Activated naive CD8-positive, alpha-beta T cell treated with anti-CD3 and anti-CD28 coated beads, Interleukin-2, amount 10 ng/mL, durations not matched to agents 7 days and 5 days (primary cell): ENCODE measurements at places on chromosomes 1 and 21. TPM values are rescaled to one million over a fixed set of nuclear protein-coding genes. Genes with fewer than 3 reads are reported as not detected.
A peak's percentile ranks its signal among the peaks of the same experiment; 100 is the strongest.

The KCNE2 gene
- total RNA-seq: not detected

The B3GALT2 gene
- total RNA-seq: 7.1 TPM

The GUCA2B gene
- total RNA-seq: not detected

The CLDN17 gene
- total RNA-seq: not detected

The ASCL5 gene
- not detected for total RNA-seq

The GUCA2A gene
- total RNA-seq: not detected

DNA sequence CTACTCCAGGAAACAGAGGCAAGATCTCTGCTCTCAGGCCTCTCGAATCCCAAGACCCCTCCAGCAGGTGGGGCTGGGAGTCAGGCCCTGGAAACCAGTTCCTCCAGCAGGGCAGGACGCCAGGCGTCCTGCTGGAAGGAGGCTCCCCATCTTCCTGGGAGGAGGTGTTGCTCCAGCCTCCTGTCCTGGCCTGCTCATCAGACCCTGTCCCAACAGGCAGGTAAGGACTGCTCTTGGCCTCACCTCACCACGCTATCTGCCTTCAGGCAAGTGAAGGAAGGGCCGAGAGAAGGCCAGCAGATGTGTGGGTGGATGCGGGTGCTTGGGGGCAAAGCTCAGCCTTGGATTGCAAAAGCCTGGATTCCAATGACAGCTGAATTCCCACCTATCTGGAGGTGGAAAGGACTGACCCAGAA is 82.9 kb downstream of the SSBP3 start:
- no peak overlapping the region for H3K27ac ChIP-seq
- no peaks in the 10 kb centered on the region for H3K27me3 ChIP-seq
- H3K36me3 ChIP-seq: peaks cover 9% of the 10 kb centered on the region
- DNase-seq: no peak
- no peak overlapping the region for H3K4me3 ChIP-seq
- H3K4me1 ChIP-seq: peaks cover 18% of the 10 kb centered on the region

GRCh38 chr1:236033336-236033735 is 31.6 kb downstream of the NID1 start:
- no peaks in the 10 kb centered on the region for H3K4me1 ChIP-seq
- H3K27ac ChIP-seq: no peak overlapping the region
- no peak for DNase-seq
- H3K36me3 ChIP-seq: no peaks in the 10 kb centered on the region
- no peaks in the 10 kb centered on the region for H3K27me3 ChIP-seq
- H3K4me3 ChIP-seq: no peak overlapping the region

DNA sequence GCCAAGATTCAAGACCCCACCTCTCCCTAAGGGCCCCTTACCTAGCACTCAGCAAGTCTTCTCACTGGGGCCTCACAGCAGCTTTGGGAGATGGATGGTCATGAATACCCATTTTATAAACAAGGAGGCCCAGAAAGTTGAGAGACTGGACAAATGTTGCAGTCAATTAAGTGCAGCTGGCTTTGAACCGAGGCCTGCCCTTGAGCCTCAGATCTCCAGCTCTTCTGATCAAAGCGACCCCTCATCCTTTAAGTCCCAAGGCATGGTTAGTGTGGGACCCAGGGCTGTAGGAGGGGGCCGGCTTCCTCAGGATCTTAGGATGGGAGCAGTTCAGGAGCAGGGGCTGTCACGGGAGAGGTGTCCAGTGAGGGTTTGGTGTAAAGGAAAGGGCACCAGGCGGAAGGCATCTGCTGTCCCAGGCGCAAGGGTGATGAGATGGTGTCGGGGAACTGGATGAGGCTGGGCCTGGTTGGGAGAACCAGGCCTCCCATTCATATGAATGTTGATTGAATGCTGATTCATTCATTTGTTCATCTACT is 5.1 kb upstream of the MTFR1L start:
- no peak overlapping the region for H3K27ac ChIP-seq
- peak; percentile 9 for DNase-seq
- H3K4me3 ChIP-seq: no peak overlapping the region
- H3K4me1 ChIP-seq: peaks cover 18% of the 10 kb centered on the region

DNA sequence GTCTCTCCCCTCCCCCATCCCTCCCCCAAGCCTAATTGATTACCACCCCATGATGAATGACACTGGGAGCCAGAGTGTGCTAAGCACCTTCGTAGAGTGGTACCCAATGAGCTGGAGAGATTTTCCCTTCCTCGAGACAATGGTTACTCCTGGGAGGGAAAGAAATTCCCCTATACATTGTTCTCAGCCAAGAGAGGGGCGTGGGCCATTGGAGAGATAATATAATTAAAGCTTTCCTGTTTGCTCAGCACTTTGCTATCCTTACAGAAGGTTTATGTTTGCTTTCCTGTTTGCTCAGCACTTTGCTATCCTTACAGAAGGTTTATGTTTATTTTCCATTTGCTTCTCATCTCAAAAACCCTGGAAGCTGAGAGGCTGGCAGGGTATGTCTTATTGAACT is 126.1 kb upstream of the KLHDC7A start:
- no peak overlapping the region for H3K27ac ChIP-seq
- H3K4me3 ChIP-seq: no peak overlapping the region
- DNase-seq: no peak
- H3K27me3 ChIP-seq: peaks cover 15% of the 10 kb centered on the region
- no peaks in the 10 kb centered on the region for H3K4me1 ChIP-seq
- H3K36me3 ChIP-seq: no peaks in the 10 kb centered on the region

- no peaks in the 10 kb centered on the region for H3K36me3 ChIP-seq
- no peak overlapping the region for H3K4me3 ChIP-seq
- no peaks in the 10 kb centered on the region for H3K27me3 ChIP-seq
- no peaks in the 10 kb centered on the region for H3K4me1 ChIP-seq
- H3K27ac ChIP-seq: no peak overlapping the region
- no peak for DNase-seq
Measured at GRCh38 chr1:237574536-237574935, 316.2 kb downstream of the ZP4 start.

- H3K27ac ChIP-seq: no peak overlapping the region
- DNase-seq: no peak
- no peaks in the 10 kb centered on the region for H3K36me3 ChIP-seq
- peaks cover 10% of the 10 kb centered on the region for H3K4me1 ChIP-seq
- H3K27me3 ChIP-seq: peaks cover 5% of the 10 kb centered on the region
- no peak overlapping the region for H3K4me3 ChIP-seq
Measured at GRCh38 chr1:92447033-92447681, 39.6 kb downstream of the GFI1 start.

GRCh38 chr1:160640359-160641123 is 6.3 kb downstream of the SLAMF1 start:
- peaks cover 45% of the 10 kb centered on the region for H3K36me3 ChIP-seq
- H3K4me1 ChIP-seq: peaks cover 80% of the 10 kb centered on the region
- no peak for DNase-seq
- H3K4me3 ChIP-seq: peak overlapping the region; percentile 96

- no peak overlapping the region for H3K4me3 ChIP-seq
- no peaks in the 10 kb centered on the region for H3K4me1 ChIP-seq
- peaks cover 4% of the 10 kb centered on the region for H3K36me3 ChIP-seq
- no peaks in the 10 kb centered on the region for H3K27me3 ChIP-seq
Measured at GRCh38 chr1:219228058-219228419, 54.4 kb downstream of the LYPLAL1 start.

DNA sequence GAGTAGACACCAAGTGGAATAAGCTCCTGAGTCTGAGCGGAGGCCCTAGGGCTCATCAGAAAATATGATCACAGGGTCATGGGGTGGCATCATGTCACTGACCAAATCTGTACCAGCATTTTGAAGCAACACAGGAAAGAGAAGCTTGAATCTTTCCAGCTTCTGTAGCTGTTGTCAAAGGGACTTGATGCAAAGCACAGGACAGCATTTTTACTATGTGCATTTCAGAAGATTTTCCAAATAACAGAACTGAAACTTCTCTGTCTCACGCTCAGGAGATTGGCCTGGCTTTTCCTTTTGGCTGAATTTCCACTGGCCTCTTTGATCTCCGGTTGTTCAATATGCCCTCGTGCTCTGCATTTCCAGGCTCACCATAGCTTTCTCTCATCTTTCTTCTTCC is 127.2 kb upstream of the ATP1B1 start:
- DNase-seq: no peak
- no peak overlapping the region for H3K4me3 ChIP-seq
- no peaks in the 10 kb centered on the region for H3K36me3 ChIP-seq
- no peaks in the 10 kb centered on the region for H3K4me1 ChIP-seq

DNA sequence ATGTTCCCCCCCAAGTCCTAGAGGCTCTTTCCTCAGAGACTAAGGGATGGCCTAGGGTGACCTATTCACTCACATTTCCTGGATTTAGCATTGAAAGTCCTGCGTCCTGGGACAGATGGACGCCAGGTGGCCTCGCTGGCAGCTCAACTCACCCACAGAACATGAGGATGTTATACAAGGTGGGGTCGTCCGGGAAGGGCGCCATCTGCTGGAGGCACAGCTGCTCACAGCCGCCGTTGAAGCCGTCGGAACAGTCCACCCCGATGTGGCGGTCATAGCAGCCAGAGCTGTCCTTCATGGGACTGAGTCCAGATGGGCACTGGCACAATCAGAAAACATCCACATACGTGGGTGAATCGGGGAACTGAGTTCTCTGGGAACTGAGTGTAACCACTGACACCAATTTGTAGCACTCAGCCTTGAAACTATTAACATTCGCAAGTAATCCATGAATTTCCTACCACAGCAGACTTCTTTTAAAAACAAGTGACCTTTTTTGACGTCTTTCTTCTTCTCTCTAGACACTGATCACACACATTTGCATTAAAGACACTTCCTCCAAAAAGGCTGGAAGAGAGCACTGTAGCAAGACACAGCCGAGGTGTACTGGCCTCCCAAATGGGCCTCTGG is 215.4 kb downstream of the ASTN1 start:
- no peaks in the 10 kb centered on the region for H3K4me1 ChIP-seq
- no peaks in the 10 kb centered on the region for H3K36me3 ChIP-seq
- H3K27ac ChIP-seq: no peak overlapping the region
- no peaks in the 10 kb centered on the region for H3K27me3 ChIP-seq

DNA sequence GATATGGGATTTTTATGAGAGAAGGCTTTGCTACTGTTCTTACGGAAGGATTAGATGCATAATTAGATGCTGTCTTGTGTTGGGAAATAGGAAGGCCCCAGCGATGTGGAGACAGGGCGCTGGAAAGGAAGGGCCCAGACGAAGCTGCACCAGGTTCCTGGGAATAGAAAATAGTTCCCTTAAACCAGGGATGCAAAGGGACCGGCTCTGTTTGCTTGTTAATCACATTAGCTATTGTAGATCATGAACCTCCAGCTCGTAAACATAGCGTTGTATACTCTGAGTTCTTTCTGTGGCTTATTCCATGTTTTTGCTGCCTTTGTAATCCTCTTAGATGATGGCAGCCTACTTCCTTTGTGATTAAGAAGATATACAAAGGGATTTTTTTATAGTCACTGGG is 79.8 kb upstream of the COX20 start:
- H3K27me3 ChIP-seq: no peaks in the 10 kb centered on the region
- no peaks in the 10 kb centered on the region for H3K4me1 ChIP-seq
